DMS53 (cell line): ENCODE measurements at places on chromosomes 1 and 21.

DNA sequence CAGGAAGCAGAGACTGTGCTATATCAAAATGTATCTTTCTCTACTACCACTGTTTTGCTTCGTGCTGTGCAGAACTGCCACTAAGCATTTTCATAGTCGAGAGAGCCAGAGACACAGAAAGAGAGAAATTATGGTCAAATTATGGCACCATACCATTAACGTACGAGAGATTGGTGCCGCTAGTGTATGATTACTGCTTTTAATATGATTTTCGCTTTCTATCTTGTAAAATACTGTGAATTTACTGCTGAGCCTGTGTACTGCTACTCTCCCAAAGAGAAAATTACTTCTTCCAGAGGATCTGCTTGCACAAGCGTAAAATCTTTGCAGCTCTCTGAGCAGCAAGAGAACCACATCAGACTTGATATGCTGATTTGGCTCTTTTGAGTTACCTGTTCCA lies 71.1 kb upstream of the ZNF281 start:
- no peak for DNase-seq

DNA sequence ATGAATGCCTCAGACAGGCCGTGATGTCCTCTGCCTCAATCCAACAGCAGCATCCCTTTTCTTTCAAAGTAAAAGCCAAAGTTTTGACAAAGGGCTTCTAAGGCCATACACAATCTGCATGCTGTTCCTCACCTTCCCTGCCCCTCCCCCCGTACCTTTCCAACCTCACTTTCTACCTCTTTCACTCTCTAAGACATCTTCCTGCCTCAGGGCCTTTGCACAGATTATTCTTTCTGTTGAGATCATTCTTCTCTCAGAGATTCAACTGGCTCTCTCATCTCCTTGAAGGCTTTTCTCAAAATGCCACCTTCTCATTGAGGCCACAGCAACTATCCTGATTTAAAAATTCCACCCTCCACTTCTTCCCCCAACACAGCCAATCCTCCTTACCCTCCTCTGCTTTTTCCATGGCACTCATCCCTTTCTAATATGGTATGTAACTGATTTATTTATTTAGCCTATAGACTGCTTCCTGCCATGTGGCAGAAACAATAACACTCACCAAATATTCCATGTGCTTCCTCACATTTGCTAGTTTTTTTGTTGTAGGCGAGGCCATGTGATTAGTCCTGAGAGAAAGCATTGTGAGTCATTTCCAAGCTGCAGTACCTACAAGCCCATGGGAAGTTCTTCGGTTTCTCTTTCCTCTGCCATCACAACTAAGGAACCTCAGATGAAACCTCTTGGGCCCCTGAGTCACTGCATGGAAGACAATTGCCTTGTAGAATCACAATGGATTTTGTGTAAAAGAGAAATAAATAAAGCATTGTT lies 58.7 kb upstream of the GADD45A start:
- peak; percentile 90 for DNase-seq

- DNase-seq, result no peak
Observed at GRCh38 chr1:89903550-89903949, 82.7 kb downstream of the LRRC8D start.

- DNase-seq, result peak; percentile 76
Observed at GRCh38 chr1:19597496-19598309, 46.4 kb upstream of the NBL1 start.

GRCh38 chr1:1178794-1179331 lies 5.2 kb downstream of the TTLL10 start:
- DNase-seq, result no peak

- DNase-seq, result no peak
Observed at GRCh38 chr1:164678136-164678700, 119.2 kb downstream of the PBX1 start.

DNA sequence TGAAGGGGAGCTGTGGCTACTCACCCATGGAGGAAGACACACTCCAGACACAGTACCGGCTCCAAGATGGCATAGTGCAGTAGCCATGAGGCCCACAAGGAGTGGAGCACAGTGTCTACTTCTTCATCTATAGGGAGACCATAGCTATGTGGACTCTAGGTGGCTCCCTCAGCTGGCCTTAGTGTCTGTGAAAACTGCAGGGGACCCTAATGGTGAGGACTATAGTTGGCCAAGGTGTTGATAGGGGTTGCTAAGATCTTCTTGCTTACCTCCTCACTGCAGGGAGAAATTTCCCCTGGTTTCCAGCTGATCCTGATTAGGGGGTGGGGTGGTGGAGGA lies 58.9 kb downstream of the DIPK1A start:
- DNase-seq, result no peak

- no peak for DNase-seq
Observed at GRCh38 chr1:102896286-102896685, 212.0 kb downstream of the COL11A1 start.

GRCh38 chr1:156510709-156511108 lies 10.1 kb upstream of the MEF2D start:
- no peak for DNase-seq
